ENCODE measurements at places on chromosomes 3 and 15.

DNA sequence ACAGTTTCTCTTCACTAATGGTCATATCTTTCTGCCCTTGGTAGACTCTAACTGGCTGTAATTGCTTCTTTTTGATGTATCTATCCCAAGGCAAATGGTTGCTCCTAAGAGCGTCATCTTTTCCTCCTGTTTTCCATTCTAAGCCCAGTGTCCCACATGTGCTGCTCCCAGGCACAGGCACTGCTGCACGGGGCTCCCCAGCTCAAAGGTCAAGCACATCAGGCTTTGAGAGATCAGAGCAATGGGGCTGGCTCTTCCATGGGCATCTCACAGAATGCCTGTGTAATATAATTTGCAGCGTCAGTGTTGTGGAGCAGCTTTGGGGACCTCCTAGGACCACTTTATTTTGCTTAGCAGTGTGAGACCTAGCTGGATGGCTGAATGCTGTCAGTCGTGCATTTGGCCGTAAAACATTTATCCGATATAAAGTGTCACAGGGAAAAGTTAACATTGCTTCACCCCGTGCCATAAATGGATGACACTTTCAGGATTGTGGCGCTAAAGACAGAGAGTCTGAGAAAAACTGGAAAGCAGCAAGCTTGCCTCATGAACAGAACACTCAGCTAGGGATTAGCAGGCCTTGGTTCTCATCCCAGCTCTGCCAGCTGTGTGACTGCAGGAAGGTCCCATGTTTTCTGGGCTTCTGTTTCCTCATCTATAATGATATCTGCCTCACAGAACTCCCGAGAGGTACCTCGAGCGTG lies 277.5 kb upstream of the TBL1XR1 start:
- DNase-seq: no peak

DNA sequence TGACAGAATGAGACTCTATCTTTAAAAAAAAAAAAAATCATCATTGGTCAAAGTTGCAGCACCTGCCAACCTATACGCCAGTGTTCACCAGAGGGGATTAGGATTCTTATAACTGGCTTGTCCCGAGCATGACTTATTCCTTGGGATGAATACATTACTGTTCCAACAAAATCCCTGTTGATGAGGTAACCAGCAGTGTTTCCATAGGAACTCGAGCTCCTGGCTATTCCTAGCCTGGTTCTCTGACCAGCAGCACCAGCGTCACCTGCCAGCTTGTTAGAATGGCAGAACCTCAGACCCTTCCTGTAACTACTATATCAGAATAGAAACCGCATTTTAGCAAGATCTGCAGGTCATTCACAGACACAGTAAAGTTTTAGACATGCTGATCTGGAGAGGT lies 364.4 kb downstream of the PTPRG start:
- DNase-seq: no peak

DNA sequence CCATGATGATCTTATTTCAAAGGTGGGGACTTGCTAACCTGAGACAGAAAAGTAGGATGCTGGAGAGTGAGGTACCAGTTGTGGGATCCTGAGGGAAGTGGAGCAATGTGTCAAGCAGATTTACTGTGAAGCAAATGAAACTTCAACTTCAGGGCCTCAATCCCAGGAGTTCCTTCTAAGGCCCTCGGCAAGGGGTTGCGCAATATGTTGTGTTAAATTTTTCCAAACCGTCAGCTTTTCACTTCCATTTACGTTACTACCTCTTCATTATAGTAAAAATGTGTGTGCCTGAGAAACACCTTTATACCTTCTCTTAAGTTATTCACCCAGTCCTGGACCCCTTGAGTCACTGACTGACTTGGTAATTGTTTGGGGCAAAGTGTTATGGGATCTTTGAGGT lies 42.5 kb upstream of the KCNH8 start:
- DNase-seq: no peak

DNA sequence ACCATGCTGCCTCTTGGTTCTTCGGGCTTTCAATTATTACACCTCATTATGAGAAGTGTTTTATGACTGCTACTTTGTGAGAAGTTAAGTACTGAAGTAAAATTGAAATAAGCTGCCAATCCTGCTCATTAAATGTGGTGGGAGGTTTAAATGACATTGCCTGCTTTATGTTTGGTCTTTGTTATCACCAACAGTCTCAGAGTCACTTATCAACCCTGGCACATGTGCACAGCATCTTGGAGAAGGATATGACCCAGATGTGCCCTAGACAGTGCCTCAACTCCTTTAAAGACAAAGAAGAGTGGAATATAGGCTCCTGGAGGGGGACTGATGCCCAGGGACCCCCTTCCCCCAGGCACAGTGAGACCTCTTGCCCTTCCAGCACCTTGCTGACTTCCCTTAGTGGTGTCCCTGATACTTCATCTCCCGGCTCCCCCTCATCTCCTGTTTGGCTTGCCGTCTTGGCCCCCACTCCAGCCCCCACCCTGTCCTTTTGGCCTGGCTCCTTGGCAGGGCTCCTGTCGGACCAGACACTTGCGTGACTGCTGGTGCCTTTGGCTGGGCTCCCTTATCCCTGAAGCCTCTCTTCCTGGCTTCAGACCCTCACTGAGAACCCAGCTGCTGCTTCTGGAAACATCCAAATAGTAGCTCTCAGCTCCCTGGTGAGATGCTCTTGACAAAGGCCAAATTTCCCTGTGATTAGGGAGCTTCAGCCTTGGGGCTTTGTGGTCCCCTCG lies 39.8 kb downstream of the ARHGAP31 start:
- no peak for DNase-seq
